KBM-7 (cell line): ENCODE measurements at places on chromosomes 3 and 15.

GRCh38 chr3:194884649-194885315 lies 199.1 kb downstream of the FAM43A start:
- DNase-seq: no peak

DNA sequence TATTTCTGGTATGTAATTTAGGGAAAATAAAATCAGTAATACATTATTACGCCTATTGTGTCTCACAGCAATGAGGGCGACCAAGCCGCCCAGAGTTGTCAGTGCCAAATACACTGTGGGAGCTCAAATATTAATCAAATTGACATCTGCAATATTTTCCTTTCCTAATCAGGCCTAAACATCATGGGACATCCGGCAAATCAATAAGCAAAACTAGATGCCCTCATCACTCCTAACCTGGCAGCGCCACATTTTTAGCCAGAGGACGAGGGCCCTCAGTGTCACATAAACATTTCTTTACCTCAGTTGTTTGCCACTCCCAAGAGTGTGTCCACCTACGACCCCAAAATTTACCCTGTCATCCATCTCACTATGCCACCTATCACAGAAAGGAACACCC lies 64.1 kb downstream of the WDR72 start:
- DNase-seq: no peak

GRCh38 chr3:24161841-24162240 lies 216.8 kb downstream of the NR1D2 start:
- DNase-seq: no peak

- no peak for DNase-seq
Measured at GRCh38 chr3:111648991-111649579, 53.9 kb upstream of the ZBED2 start.

- no peak for DNase-seq
Measured at GRCh38 chr3:32203854-32204253, 34.6 kb upstream of the CMTM8 start.

- peak; percentile 24 for DNase-seq
Measured at GRCh38 chr3:115187149-115187757, 40.2 kb upstream of the ZBTB20 start.

- DNase-seq: peak; percentile 38
Measured at GRCh38 chr3:58588030-58588614, 10.9 kb upstream of the FAM107A start.

DNA sequence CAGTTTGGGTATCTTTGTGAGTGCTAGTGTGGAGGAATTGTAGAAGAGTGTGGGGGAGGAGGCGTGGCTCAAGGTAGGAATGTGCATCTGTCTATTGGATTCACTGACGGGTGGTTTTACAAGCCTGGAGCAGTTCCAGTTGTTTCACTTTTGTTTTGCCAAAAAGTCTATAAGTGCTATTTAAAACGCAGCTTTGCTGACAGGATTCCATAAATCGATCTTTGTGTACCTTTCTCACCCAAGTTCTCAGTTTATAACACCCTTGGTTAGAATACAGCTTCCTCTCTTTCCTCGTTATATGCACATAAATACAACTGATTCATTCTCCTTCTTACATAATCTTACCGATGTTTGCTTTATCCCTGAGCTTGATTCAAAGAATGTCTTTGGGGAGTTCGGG lies 123.2 kb upstream of the UBE2E2 start:
- DNase-seq: peak; percentile 10

DNA sequence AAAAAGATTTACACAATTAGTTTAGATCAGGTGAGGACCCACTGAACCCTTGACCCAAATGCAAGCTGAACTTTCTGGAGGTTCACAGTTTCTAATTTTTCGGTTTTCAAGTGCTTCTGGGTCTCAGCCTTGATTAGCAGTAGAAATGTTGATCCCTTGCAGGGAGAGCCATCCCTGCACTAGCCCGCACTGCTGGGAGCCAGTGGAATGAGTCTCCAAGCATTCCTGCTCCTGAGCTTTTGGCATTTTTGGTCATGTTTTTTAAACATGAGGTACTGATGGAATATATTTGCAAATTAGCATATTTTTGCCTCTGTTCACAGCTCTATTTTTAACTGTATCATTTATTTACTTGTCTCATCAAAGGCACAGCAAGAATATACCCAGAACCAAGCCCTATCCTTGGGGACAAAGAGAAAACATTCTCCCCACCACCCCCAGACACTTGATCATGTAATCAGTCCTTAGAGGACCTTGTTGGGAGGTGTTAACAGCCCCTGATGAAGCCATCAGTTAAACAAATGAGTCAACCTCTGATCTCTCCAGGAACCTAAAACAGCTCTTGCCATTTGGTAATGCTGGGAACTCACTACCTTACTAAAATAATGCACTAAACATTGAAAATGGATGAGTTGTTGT lies 119.0 kb upstream of the CTDSPL start:
- no peak for DNase-seq

DNA sequence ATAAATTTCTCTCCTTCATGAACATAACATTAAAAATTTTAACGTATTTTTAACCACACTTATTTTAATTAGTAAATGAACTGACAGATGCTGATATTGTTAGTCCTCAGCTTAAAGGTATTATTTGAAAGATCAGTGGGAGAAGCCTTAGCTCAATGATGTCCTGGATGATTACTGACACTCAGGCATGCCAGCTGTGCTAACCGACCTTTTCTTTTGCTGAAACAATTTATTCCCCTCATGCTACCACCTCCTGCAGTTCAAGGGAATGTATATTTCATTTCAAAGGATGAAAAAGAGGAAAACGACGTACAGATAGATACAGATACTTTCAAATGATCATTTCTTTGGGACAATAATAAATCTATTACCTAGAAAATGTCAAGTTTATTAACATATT lies 620.8 kb downstream of the FGF12 start:
- DNase-seq: no peak

GRCh38 chr3:54053211-54053610 lies 69.1 kb upstream of the CACNA2D3 start:
- DNase-seq: no peak

GRCh38 chr3:33360136-33360825 lies 79.9 kb downstream of the UBP1 start:
- no peak for DNase-seq

- DNase-seq: no peak
Measured at GRCh38 chr3:73470860-73471259, 153.9 kb downstream of the PDZRN3 start.

- no peak for DNase-seq
Measured at GRCh38 chr3:52259035-52259434, 13.5 kb downstream of the PPM1M start.

GRCh38 chr15:95944193-95944592 lies 386.3 kb upstream of the NR2F2 start:
- no peak for DNase-seq

DNA sequence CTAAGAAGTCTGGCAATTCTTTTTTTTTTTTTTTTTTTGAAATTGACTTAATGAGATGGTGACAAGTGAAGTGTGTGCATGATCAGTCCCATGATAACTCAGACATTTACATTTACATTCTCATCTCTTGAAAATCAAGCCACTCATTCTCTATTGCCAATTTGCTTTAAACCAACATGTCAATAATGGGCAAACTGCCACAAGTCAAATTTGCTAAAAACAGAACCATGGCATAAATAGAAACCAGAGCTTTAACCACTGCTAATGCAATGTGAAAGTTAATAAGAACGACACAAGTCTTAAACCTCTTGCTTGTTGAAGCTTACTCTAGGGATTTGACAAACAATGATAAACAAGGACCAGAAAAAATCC lies 12.0 kb upstream of the COL8A1 start:
- no peak for DNase-seq

DNA sequence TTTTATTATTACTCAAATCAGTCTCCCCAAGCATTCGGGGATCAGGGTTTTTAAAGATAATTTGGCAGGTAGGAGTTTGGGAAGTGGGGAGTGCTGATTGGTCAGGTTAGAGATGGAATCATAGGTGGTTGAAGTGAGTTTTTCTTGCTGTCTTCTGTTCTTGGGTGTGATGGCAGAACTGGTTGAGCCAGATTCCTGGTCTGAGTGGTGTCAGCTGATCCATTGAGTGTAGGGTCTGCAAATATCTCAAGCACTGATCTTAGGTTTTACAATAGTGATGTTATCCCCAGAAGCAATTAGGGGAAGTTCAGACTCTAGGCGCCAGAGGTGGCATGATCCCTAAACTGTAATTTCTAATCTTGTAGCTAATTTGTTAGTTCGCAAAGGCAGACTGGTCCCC lies 20.6 kb upstream of the TRANK1 start:
- no peak for DNase-seq

DNA sequence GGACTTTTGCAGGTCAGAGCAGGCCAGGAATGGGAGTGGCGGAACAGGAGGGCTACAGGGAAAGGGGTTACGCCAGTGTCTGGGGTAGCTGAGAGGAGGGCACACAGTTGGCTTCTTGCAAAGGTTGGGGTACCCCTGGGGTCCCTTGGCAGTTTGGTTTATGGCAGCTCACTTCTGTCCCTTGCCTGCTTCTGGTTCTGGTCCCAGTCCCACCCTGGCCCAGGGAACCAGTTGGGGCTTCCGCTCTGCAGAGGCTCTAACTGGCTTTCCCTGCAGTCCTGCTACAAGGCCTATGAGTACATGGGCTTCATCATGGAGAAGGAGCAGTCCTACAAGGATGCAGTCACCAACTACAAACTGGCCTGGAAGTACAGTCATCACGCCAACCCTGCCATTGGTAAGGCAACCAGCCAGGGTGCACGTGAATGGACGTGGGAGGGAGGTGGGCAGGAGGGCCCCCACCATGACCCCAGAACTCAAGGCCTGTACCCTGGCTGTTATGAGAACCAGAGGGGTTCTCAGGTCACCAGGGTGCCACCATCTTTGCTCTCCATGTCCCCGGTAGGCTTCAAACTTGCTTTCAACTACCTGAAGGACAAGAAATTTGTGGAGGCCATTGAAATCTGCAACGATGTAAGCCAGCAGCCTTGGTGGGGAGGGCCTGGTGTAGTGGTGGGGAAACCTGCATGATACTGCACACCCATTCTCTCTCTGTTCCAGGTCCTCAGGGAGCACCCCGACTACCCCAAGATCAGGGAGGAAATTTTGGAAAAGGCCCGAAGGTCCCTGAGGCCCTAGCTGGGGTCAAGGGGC lies 15.2 kb downstream of the CSRNP1 start:
- DNase-seq: no peak

GRCh38 chr15:84772031-84772430 lies 23.6 kb downstream of the ZNF592 start:
- DNase-seq: no peak
